Suppressor macrophage (primary cell): ENCODE measurements at places on chromosomes 13 and 19.

DNA sequence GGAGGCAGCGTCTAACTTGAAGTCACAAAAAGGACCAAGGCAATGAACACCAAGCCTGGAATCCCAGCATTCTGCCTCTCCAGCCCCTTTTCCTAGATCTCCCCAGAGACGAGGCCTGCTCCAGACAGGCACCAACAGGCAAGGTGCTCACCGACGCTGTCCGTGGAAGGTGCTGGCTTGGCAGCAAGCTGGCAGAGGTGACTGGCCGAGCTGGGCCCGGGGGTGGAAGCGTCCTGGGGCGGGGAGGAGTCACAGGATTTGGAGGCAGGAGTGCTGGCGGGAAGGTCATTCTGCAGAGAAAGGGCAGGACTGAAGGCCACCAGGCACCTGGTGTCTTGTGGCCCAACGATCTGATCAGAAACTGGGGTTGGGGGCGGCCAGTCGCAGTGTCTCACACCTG, 18.2 kb downstream of the TLE2 start:
- no peak for DNase-seq

DNA sequence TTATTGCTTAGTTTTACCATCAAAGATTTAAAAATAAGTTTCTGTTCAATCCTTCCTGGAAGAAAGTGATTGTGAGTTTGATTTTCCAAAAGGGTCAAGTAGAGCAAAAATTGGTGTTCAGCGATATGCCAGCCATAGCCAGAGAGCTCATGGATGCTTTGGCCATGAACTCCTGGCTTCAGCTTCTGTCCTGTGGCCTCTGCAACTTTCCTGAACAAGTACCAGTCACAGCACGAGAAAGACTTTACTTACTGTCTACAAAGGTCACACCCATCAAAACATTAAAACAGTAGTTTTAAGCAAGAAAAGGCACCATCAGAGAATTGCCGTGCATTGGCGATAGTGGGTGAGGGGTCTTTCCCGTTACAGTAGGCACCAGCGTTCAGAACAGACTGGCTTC, 753.0 kb upstream of the SGCG start:
- DNase-seq = no peak

- DNase-seq = no peak
These were observed 46.9 kb upstream of the ARGLU1 start for GRCh38 chr13:106614874-106615273.

GRCh38 chr13:105278943-105279381, 1256.5 kb downstream of the EFNB2 start:
- DNase-seq = no peak

DNA sequence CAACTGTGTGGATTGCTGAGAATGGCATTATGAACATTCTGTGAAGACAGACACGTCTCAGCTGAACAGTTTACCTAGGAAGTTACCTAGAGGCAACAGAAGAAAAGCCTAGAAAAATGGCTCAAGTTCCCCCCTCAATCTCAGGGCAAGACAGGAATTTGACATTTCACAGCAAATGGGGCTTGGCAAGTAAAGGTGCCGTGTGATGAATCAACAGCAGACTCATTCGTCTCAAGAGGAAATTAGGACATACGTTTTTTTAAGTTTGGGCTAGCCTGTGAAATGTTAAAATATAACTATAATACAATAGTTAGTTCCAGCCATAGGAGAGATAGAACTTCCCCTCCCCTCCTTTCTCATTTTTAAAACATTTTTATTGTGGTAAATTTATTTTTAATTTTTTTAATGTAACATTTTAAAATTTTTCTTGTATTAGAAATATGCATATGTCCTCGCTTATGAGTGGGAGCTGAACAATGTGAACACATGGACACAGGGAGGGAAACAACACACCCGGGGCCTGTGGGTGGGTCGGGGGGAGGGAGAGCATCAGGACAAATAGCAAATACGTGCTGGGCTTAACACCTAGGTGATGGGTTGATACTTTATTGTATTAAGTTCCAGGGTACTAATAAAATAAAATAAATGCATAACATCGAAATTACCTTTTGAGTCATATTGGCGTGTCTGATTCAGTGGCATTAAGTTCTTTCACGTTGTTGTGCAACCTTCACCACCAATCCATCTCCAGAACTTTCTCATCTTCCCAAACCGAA, 116.0 kb downstream of the COL4A2 start:
- DNase-seq = no peak

DNA sequence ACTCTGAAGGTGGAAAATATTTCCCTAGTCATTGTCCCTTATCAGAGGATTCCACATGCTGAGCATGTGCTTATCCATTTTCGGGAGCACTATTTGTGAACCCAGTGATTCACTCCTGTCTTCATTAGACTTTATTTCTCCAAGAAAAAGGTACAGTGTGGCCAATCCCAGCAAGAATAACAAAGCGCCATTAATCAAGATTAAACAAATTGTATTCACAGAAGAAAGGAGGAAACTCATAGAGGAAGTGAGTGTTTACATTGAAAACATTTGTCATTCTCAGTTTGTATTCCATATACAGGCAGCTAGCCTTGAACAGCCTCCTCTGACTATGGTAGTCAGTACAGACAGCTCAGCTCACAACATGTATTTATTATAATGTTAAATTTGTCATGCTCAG, 1669.9 kb upstream of the SPRY2 start:
- no peak for DNase-seq

GRCh38 chr19:2722541-2723344, 1.6 kb upstream of the DIRAS1 start:
- DNase-seq = peak; percentile 69

DNA sequence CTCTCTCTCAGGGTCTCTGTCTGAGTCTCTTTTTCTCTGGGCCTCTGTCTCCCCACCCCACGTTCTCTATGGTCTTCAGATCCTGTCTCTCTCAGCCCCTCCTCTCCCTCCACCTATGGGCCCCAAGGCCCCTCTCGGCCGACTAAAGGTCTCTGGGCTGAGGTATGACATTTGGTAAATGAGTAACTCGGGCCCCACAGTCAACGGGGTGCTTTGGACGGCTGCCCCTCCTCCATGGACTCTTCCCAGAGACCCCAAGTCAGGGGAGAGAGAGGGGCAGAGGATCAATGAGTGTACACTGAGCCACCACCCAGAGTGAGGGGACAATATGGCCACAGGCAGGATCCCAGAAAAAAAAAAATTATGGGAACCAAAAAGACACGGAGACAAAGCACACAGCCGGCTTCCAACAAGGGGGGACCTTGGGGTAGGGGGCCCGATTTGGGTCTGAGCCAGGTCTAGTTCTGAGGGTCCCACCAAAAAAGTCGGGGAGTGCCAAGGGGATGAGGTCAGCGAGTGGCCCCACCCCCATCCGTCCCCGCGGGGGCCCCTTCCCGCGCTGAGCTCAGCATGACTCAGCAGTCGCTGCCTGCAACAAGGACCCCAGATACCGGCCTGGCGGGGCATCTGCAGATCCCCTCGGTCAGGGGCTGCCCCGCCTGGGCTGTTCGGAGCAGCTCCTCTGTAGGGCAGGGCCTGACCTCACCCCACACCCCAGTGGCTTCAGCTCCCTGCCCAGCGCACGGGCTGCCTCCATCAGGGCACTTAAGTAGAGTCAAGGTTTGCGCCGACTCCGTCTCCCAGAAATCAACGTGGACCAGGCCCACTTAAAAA, 1.5 kb upstream of the FTL start:
- peak; percentile 71 for DNase-seq

DNA sequence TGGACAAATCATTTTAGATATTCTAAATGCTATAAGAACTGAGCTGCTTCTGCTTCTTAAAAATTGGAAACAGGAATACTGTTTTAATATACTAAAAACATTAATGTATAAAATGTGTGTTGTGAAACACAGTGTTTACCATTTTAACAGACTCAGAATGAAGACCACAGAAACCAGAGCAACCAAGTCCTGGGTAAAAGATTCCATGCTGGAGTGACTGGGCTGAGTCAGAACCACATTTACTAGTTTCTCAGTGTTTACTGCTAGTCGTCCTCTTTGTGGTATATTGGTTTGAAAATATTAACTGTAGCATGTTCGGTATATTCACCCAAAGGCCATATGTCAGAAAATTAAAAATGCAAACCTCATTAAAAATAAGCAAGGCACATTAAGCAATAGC, 31.9 kb downstream of the ANKRD10 start:
- DNase-seq = no peak

DNA sequence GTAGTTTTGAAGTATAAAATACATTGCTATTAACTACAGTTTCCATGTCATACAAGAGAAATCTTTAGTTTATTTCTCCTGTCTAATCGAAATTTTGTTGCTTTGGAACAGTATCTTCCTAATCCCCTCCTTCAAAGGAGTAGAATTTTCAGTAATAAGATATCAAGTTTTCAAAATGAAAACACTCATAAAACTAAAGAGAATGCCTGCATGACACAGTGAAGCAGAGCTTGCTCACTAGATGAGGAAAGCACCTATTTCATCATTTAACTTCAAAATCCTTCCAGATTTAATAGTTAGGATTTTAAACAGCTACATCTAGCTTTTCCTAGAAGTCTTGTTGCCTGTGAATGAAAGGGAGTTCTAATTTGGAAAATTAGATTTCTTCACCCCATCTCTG, 80.8 kb downstream of the TNFSF11 start:
- DNase-seq = no peak

GRCh38 chr13:64083396-64083795, 2667.7 kb upstream of the PCDH20 start:
- DNase-seq = no peak

- no peak for DNase-seq
These were observed 1935.9 kb upstream of the PCDH20 start for GRCh38 chr13:63351533-63351932.

DNA sequence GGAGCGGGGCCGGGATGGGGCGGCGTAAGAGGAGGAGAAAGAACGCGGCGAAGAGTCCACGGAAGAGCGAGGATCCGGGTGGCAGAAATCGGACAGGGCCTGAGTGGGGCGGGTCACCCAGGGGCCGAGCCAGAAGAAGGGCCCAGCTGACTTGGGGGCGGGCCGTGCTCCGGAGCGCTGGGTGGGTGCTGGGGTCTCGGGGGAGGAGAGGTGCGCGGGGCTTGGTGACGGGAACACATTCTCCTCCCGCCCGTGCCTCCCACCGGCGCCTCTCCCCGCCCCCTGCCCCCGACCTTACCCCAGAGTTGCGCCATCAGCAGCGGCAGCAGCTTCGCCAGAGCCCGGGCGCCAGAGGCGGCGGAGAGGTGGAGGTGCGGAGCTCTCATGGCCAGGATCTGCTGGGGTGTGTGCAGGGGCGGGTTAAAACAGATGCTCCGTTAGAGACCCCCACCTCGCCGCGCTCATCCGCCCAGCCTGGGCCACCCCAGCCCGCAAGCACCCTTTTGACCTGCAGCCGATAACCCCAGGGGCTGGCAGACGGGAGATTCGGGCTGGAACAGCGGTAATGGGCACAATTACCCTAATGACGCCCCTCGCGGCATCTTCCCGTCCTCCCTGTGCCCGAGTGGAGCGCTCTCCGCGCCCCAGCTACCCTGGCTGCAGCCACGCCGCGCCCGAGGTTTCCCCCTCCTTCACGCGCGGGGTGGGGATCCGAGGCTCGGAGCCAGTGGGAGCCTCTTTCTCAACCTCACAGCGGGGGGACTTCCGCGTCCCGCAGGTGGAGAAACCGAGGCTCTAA, 565 bp downstream of the KLK10 start:
- no peak for DNase-seq

DNA sequence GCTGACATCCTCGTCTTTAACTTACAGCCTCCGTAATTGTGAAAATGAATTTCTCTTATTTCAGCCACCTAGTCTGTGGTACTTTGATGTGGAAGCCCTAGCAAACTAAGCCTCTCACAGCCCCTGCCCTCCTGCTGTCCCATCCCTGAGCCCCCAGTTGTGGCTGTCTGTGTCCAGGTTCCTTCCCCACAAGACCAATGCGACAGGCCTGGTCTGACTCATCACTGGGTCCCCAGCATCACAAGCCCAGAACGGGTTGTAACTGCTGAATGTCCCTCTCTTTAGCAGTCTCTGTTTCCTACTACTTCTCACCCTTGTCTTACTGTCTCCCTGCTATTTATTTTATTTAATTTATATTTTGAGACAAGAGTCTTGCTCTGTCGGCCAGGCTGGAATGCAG, 5.7 kb downstream of the POU2F2 start:
- no peak for DNase-seq

- DNase-seq = no peak
These were observed 70.1 kb downstream of the GGACT start for GRCh38 chr13:100518394-100519062.

DNA sequence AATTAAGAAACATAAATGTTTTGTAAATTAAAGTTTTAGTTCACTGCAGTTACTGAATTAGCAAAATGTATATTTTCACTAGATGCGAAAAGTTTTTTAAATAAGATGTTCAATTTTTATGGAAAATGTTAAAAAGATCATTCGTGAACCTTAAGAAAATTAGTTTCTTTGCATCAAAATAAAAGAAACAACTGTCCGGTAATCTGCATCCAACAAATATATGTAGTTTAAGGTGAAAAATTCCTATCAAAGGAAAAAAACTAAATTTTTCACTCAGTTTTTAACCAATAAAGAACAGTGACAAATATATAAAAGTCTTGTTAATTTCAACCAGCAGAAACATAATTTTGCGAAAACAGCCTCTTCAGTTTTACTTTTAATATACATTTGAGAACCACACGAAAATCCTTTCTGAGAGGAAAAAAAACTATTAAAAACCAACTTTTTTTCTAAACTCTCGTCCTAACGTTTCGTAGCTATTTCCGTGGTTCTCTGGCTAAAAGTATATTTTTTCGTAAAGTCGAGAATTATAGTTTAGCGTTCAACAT, 64.5 kb downstream of the KCNRG start:
- DNase-seq = no peak

DNA sequence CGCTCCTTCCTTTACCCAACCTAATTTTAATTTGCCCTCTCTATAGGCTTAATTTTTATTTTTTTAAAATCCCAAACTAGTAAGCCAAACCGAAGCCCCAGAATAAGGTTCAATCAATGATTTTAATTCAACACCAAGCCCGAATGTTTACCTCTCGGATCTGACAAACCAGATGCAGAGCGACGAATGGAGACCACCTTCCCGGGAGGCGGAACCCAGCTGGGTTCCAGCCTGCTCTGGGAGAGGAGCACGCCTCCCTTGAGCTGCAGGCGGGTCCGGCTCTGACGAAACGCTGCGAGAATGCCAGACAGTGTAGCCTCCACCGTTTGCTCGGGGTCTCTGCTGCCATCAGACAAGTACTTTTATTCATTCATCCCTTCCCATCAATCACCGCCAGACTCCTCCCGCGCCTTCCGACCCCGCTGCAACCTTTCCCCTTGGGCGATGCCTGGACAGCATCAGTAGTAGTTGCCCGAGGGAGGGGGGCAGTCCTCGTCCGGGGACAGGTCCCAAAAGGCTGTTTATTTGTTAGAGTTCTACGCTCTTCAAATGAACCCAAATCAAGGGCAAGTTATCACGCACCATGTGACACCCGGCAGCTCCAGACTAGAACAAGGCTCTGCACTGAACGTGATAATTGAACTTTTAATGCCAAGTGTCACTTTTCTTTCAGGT, 752 bp upstream of the EDNRB start:
- peak; percentile 8 for DNase-seq

- no peak for DNase-seq
These were observed 14.2 kb downstream of the DPF1 start for GRCh38 chr19:38209671-38210457.

DNA sequence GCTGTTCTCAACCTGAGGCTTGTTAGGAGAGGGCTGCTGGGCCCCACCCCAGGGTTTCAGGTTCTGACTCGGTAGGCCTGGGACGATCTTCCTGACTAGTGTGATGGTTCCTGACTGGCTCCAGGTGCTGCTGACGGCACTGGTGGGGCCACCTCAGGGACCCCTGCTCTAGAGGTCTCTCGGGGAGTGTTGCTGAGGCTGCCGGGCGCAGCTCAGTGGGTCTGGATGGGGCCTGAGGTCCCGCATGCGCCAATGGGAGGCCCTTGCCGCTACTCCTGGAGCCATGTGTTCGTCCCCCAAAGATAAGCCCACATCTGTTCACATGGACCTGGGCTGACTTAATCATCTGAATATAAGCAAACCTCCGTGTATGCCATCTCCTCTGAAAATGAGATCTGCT, 133.0 kb downstream of the ATP11A start:
- no peak for DNase-seq
